ENCODE measurements at places on chromosomes 6 and 20. TPM values are rescaled to one million over a fixed set of nuclear protein-coding genes. Genes with fewer than 3 reads are reported as not detected.
A peak's percentile ranks its signal among the peaks of the same experiment; 100 is the strongest.

- peak; percentile 17 for DNase-seq
Observed at GRCh38 chr20:17620371-17621228, 50.7 kb downstream of the DSTN start.

- DNase-seq, result no peak
Observed at GRCh38 chr6:129672341-129672682, 37.7 kb downstream of the ARHGAP18 start.

DNA sequence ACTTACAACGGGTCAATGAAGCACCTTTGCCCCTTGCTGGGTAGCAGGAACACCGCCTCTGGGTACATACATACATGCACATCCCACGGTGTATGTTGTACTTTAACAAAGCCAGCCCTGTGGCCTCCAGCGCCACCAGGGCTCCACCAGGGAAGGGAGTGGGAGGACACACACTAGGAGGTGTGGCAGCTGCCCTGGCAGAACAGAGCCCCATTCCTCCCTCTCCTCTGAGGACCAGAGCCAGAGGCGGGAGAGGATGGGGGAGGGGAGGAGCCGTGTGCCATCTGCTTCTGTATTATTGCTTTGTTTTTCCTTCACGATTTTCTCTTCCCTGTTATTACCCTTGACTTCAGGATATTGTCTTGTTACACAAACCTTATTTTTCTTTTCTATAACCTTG, 105.8 kb upstream of the TRAF3IP2 start:
- DNase-seq, result no peak

- DNase-seq, result no peak
Observed at GRCh38 chr20:35954907-35955251, 577 bp upstream of the SCAND1 start.

PXDC1 gene
- 46.7 TPM for total RNA-seq

GRCh38 chr6:169778646-169779045, 27.2 kb downstream of the ERMARD start:
- no peak for DNase-seq

MOXD1 gene
- total RNA-seq, result 50.8 TPM

DNA sequence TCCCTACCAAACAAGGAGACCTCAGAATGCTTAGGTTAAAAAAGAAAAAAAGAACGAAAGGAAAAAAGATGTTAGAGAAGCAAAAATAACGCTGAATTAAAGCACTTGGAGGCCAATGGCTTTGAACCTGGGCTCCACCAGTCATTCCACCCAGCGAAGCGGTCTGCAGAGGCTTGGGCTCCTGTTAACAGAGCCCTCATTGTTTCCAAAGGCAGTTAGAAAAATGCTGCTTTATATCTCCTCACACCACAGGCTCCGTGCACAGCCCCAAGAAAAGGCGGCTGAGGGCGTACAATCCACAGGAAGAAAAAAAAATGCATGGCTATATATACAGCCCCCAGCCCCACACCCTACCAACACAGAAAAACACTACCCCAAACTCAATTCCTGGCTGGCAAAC, 255.9 kb downstream of the FOXC1 start:
- no peak for DNase-seq
